ENCODE measurements at places on chromosomes 3 and 15. TPM values are rescaled to one million over a fixed set of nuclear protein-coding genes. Genes with fewer than 3 reads are reported as not detected.

- DNase-seq = no peak
- H3K27me3 ChIP-seq = no peaks in the 10 kb centered on the region
- no peaks in the 10 kb centered on the region for H3K4me1 ChIP-seq
- H3K36me3 ChIP-seq = no peaks in the 10 kb centered on the region
- H3K27ac ChIP-seq = no peak overlapping the region
These were observed 15.6 kb upstream of the FILIP1L start for GRCh38 chr3:100129941-100130340.

GRCh38 chr3:59450946-59451763 is 401.3 kb upstream of the CFAP20DC start:
- DNase-seq = no peak
- no peak overlapping the region for H3K27ac ChIP-seq
- no peak overlapping the region for H3K4me3 ChIP-seq
- peaks cover 2% of the 10 kb centered on the region for H3K4me1 ChIP-seq

GRCh38 chr3:43913036-43913948 is 222.6 kb downstream of the ABHD5 start:
- DNase-seq = no peak
- H3K27me3 ChIP-seq = no peaks in the 10 kb centered on the region
- no peak overlapping the region for H3K27ac ChIP-seq
- no peaks in the 10 kb centered on the region for H3K36me3 ChIP-seq
- no peaks in the 10 kb centered on the region for H3K4me1 ChIP-seq
- no peak overlapping the region for H3K4me3 ChIP-seq

GRCh38 chr3:10106919-10107318 is 1.1 kb downstream of the FANCD2OS start:
- H3K4me3 ChIP-seq = no peak overlapping the region
- H3K36me3 ChIP-seq = no peaks in the 10 kb centered on the region
- DNase-seq = no peak
- no peaks in the 10 kb centered on the region for H3K4me1 ChIP-seq
- no peak overlapping the region for H3K27ac ChIP-seq
- no peaks in the 10 kb centered on the region for H3K27me3 ChIP-seq

- H3K36me3 ChIP-seq = no peaks in the 10 kb centered on the region
- no peak for DNase-seq
- H3K4me1 ChIP-seq = no peaks in the 10 kb centered on the region
- H3K4me3 ChIP-seq = no peak overlapping the region
These were observed 72.9 kb downstream of the CD200 start for GRCh38 chr3:112405845-112406244.

The RRP9 gene
- total RNA-seq = 20.6 TPM

The RAB6B gene
- total RNA-seq = 0.59 TPM
